ENCODE measurements at places on chromosomes 5 and 9. TPM values are rescaled to one million over a fixed set of nuclear protein-coding genes. Genes with fewer than 3 reads are reported as not detected.

ABL1 gene
- total RNA-seq, result 29.8 TPM

BHMT2 gene
- 3.3 TPM for total RNA-seq

BSPRY gene
- total RNA-seq, result not detected

TLX3 gene
- total RNA-seq, result not detected

CCDC171 gene
- total RNA-seq, result 1.7 TPM

GRCh38 chr5:169832845-169833244 lies 147.4 kb downstream of the INSYN2B start:
- no peak overlapping the region for H3K4me3 ChIP-seq
- H3K27me3 ChIP-seq, result no peaks in the 10 kb centered on the region
- H3K27ac ChIP-seq, result no peak overlapping the region
- no peaks in the 10 kb centered on the region for H3K4me1 ChIP-seq

DNA sequence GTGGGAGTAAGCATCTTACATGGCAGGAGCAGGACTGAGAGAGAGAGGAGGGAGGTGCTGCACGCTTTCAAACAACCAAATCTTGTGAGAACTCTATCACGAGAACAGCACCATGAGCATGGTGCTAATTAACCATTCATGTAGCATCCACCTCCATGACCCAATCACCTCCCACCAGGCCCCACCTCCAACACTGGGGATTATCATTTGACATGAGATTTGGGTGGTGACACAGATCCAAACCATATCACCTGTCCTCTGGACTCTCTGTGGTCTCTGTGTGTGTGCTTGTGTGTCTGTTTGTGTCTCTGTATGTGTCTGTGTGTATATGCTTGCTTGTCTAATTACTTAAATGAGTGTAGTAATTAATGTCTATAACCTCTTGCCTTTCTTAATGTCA lies 31.1 kb downstream of the SEC61B start:
- DNase-seq, result no peak
- H3K27me3 ChIP-seq, result no peaks in the 10 kb centered on the region
- H3K4me1 ChIP-seq, result peaks cover 26% of the 10 kb centered on the region

- H3K27me3 ChIP-seq, result no peaks in the 10 kb centered on the region
- H3K4me3 ChIP-seq, result no peak overlapping the region
- no peak overlapping the region for H3K27ac ChIP-seq
- no peaks in the 10 kb centered on the region for H3K4me1 ChIP-seq
- no peak for DNase-seq
- no peaks in the 10 kb centered on the region for H3K36me3 ChIP-seq
These were observed 27.8 kb upstream of the STX17 start for GRCh38 chr9:99878651-99879050.

DNA sequence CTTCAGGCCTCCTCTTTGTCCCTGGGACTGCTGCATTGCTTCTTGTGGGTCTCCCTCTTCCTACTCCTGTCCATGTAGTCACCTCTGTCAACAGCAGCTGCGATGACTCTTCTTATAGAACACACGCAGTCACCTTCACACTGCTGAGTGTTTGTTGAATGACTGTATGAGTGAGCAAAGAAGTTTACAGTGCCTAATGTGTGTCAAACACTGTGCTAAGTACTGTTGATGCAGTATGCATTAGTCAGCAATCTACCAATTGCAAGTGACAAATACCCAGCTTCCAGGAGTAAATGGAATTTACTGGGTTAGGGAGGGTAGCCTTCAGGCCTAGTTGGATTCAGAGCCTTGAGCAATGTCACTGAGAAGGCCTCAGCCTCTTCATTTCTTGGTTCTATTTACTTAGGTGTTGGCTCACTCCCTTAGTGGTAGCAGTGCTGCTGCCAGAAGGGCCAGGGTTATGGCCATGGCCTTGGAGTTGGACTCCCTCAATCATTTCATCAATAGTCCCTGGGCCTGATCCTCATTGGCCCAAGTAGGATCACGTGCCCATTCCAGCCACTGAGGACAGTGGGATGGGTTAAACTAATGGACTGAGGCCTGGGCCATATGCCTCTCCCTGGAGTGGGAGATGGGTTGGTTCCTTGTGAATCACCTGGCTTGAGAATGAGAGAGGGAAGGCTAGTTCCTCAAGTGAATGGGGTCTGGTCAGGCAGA lies 93.5 kb downstream of the RGS3 start:
- no peak for DNase-seq
- no peaks in the 10 kb centered on the region for H3K27me3 ChIP-seq
- no peak overlapping the region for H3K27ac ChIP-seq
- H3K4me3 ChIP-seq, result no peak overlapping the region
- peaks cover 6% of the 10 kb centered on the region for H3K4me1 ChIP-seq

- DNase-seq, result peak; percentile 77
- no peaks in the 10 kb centered on the region for H3K27me3 ChIP-seq
- H3K4me1 ChIP-seq, result peaks cover 31% of the 10 kb centered on the region
- peak overlapping the region; percentile 87 for H3K27ac ChIP-seq
- peak overlapping the region; percentile 91 for H3K4me3 ChIP-seq
- H3K36me3 ChIP-seq, result no peaks in the 10 kb centered on the region
These were observed 3.4 kb downstream of the SMIM3 start for GRCh38 chr5:150781706-150782614.

GRCh38 chr5:96703384-96703920 lies 41.3 kb downstream of the CAST start:
- H3K27ac ChIP-seq, result peak overlapping the region; percentile 94
- peak overlapping the region; percentile 63 for H3K4me3 ChIP-seq
- no peaks in the 10 kb centered on the region for H3K36me3 ChIP-seq
- H3K27me3 ChIP-seq, result no peaks in the 10 kb centered on the region

DNA sequence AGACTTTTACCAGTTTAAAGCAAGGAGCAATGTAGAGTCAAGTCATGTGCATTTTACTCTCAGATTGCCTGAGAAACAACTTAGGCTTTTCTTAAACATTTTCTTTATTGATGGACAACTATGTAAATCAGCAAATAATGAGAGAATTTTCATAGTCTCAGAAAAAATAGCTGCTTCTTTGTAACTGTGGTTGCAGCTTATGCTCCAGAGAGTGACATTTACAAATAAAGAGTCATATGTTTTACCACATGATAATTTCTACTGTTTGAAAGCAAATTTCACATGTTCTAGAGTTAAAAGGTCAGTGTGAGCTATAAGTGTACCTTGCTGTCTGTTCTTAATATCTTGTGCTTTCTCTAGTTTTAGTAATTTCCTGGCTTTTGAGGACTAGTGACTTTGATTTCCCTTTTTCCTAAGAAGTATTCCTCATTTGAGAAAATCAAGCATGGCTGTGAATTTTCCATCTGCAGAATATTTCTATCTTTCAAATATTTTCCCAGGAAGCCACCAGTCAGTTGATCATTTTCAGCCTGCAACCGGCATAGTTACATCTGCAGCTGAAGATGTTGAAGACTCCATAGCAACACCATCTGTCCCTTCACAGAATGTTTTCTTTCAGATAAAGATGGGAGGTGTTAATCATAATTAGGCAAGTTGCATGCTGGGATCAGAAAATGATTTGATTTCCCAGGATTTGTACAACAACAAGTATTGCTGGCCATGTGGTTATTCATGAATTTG lies 229.9 kb downstream of the SGCD start:
- no peak overlapping the region for H3K4me3 ChIP-seq
- no peak for DNase-seq
- peaks cover 28% of the 10 kb centered on the region for H3K4me1 ChIP-seq
- no peak overlapping the region for H3K27ac ChIP-seq
- H3K27me3 ChIP-seq, result no peaks in the 10 kb centered on the region

DNA sequence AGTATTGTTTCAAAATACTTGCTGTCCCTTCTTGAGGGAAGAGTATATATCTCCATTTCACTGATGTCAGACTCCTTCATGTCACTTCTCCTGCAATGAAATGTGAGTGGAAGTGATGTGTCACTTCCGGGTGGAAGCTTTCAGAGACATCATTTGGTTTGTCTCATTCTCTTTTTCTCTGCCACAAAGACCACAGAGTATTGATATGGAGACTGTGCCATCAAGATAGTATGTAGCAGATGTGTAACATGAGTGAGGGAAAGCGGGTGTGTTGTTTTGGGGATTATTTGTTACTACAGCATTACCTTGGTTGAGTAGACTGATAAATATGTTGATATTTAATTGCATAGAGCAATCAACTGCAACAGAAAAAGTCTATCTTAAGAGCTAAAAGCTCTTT lies 169.8 kb downstream of the FBXL7 start:
- no peaks in the 10 kb centered on the region for H3K27me3 ChIP-seq
- no peaks in the 10 kb centered on the region for H3K36me3 ChIP-seq
- no peak for DNase-seq
- H3K27ac ChIP-seq, result no peak overlapping the region
- no peaks in the 10 kb centered on the region for H3K4me1 ChIP-seq

GRCh38 chr9:109972026-109972882 lies 192.3 kb downstream of the PALM2AKAP2 start:
- H3K36me3 ChIP-seq, result no peaks in the 10 kb centered on the region
- no peak for DNase-seq
- H3K27ac ChIP-seq, result no peak overlapping the region
- peaks cover 18% of the 10 kb centered on the region for H3K4me1 ChIP-seq

DNA sequence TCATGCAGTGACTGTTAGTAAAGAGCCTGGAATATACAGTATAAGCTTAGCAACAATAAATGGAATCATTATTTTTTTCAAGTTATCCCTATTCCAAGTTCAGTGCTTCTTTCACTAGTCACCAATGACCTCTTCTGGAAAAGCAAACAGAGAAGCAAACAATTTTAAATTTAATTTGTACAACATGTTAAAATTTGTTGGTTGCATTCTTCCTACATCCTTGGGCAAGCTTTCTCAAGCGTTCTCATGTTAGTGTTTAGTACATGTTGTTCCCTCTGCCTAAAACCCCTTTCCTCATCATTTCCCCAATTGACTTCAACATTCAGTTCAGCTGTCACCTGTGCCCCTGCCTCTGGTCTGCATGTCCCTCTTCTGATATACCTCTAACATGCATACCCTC lies 123.4 kb downstream of the SEC61B start:
- no peak for DNase-seq
- H3K4me3 ChIP-seq, result no peak overlapping the region
- H3K27ac ChIP-seq, result no peak overlapping the region
- no peaks in the 10 kb centered on the region for H3K27me3 ChIP-seq
- no peaks in the 10 kb centered on the region for H3K4me1 ChIP-seq

DNA sequence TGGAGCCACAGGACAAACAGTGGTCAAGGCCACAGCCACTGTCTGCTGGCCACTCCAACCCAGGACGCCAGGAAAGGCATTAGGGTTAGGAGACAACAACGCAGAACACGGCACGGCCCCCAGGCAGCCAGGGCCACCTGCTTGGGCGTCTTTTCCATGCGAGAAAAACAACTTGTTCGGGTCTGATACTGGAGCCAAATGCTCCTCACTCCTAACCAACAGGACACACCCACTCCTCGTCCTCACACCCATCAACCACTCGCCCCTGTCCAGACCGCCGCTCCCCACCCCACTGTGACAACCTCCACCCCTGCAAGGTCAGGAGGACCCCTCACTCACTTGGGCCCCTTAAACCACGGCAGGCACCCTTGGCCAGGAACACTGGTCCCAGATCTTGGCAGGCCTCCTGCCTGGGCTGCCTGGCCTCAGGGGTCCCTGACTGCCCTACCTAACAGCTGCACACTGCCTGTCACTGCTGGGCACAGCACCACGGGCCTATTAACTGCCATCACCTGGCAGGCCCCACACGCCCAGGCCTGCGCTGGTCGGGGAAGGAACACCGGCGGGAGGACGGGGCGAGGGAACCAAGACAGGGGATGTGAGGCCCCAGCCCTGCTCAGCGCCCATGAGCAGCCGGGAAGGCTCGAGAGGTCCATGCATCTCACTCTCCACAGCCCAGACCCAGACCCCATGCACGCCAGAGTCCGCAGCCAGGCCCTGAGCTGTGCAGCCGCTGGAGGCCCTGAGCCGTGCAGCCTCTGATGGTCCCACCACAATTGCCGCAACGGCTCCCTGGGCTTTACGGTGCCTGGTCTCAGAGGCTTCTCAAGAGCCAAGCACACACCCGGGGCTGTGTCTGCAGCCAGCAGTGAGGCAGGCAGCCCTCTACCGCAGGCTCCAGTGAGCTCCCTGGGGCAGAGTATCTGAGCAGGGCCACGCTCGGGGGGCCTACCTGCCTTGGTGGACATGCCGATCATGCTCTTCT lies 13.8 kb downstream of the CLPTM1L start:
- H3K27ac ChIP-seq, result no peak overlapping the region
- no peak overlapping the region for H3K4me3 ChIP-seq
- no peaks in the 10 kb centered on the region for H3K27me3 ChIP-seq

GRCh38 chr5:135490245-135491037 lies 38.3 kb upstream of the TIFAB start:
- no peak for DNase-seq
- H3K36me3 ChIP-seq, result no peaks in the 10 kb centered on the region
- peaks cover 55% of the 10 kb centered on the region for H3K27me3 ChIP-seq
- H3K4me3 ChIP-seq, result peak overlapping the region; percentile 48
- H3K4me1 ChIP-seq, result peaks cover 20% of the 10 kb centered on the region

All from gastrocnemius medialis (tissue), 4 donors.